ENCODE measurements at places on chromosomes 5 and 9. TPM values are rescaled to one million over a fixed set of nuclear protein-coding genes. Genes with fewer than 3 reads are reported as not detected.

DNA sequence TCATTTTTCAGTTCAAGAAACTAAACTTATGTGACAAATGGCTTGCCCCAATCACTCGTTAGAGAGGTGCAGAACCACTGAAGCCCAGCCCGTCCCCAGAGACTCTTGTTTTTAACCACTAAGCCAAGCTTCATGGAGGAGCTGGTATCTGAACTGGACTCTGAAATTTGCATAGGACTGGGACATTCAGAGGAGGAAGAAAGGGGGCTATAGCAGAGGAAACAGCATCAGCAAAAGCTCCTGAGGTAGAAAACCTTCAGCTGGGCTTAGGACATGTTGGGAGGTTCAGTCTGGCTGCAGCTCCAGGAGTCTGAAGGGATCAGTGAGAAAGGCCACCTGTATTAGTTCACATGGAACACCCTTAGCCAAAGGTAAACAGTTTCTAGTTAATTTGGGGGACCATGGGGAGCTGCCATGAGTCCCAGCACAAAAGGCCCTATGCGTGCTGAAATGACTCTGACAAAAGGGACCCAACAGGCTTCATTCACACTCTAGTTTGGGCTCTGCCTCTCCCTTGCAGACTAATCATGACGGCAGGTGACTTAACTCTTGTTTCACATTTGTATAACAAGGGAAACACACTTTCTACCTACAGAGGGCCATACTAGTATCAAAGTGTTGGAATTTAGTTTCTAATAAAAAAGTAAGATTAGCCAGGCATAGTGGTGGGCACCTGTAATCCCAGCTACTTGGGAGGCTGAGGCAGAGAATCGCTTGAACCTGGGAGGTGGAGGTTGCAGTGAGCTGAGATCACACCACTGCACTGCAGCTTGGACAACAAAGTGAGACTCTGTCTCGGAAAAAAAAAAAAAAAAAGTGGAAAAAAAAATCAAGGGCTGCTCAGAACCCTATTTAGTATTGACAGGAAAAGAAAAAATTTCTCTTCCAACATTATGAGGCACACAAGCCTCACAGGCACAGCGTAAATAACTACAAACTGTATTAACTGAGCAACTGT is 10.2 kb downstream of the FBXO10 start:
- H3K27ac ChIP-seq, result no peak overlapping the region
- no peaks in the 10 kb centered on the region for H3K27me3 ChIP-seq
- no peaks in the 10 kb centered on the region for H3K36me3 ChIP-seq

- DNase-seq, result no peak
- no peak overlapping the region for H3K27ac ChIP-seq
- no peaks in the 10 kb centered on the region for H3K27me3 ChIP-seq
- no peaks in the 10 kb centered on the region for H3K4me1 ChIP-seq
- H3K36me3 ChIP-seq, result peaks cover 55% of the 10 kb centered on the region
Measured at GRCh38 chr5:109351988-109352864, 57.5 kb downstream of the PJA2 start.

GRCh38 chr9:25255216-25255615 is 423.0 kb downstream of the TUSC1 start:
- no peaks in the 10 kb centered on the region for H3K36me3 ChIP-seq
- no peaks in the 10 kb centered on the region for H3K4me1 ChIP-seq
- H3K27me3 ChIP-seq, result no peaks in the 10 kb centered on the region
- no peak for DNase-seq
- H3K27ac ChIP-seq, result no peak overlapping the region
- H3K4me3 ChIP-seq, result no peak overlapping the region

The SLC22A4 gene
- 0.16 TPM for total RNA-seq

The HRCT1 gene
- total RNA-seq, result not detected

The SH3TC2 gene
- total RNA-seq, result not detected

The CATSPER3 gene
- 0.56 TPM for total RNA-seq

All from CD4-positive, alpha-beta T cell (primary cell).